ENCODE measurements at places on chromosomes 13 and 19.

GRCh38 chr13:22194106-22194805 is 523.4 kb downstream of the FGF9 start:
- no peak for DNase-seq

DNA sequence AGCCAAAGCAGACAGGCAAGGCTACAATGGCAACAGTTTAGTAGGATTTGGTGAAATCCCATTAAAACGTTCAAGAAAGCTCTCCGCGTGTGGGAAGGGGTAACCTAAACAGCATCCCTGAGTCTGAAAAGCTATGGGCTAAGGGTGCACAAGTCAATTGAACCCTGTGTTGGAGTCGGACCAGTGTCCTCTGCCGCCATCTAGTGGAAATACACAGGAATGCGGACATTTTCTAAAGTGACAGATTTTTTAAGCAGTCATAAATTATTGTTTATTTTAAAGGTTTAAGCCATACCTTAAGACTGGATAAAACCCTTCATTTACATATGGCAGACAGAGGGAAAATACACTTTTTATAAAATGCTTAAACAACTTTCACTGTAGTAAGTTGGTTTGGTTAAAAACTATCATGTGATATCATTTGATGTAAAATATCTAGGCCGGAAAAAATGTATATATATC is 26.5 kb upstream of the LSM14A start:
- DNase-seq, result peak; percentile 63

DNA sequence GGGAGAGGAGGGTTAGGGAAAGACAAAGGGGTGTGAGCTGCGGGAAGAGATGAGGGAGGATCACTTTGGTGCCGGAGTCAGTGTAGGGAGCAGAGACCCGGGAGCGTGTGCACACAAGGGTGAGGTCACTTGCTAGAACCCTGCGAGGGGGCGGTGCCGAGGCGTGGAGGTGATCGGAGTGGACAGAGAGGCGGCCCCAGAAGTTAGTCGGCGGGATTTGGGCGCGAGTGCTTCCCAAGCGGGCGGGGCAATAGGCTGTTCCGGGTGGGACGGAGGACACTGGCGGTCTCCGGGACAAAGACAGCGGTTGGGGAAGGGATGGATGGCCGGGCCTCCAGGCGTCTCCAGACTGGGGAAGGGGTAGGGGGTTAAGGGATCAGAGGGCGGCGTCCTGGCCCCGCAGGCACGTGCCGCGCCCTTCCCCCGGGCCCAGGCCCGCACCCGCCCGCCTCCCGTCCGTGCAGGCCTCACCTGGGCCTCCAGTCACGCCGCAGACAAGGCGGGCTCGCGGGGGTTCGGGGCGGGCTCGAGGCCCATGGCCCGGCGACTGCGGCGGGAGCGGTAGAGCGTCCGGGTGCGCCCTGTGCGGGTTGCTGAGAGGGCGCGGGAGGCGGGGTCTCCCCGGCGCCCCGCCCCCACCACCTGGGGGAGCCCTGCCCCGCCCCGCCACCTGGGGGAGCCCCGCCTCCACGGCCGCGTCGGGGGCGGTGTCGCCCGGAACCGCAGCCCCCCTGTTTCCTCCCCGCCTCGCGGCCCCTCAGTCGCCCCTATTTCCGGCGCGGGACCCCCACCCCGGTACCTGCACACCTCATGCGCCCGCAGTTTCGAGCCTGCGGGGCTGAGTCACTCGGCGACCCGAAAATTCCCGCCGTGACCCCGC is at the start of gene LPAR2:
TSS of gene LPAR2 (minus strand) at position 600 of the 880 bp plus-strand sequence. CDS start 945 bp downstream, outside the sequence.
- peak; percentile 59 for DNase-seq

GRCh38 chr19:51565583-51565982 is 5.5 kb upstream of the ZNF175 start:
- no peak for DNase-seq

GRCh38 chr13:40996426-40997092 is 22.6 kb downstream of the ELF1 start:
- no peak for DNase-seq

DNA sequence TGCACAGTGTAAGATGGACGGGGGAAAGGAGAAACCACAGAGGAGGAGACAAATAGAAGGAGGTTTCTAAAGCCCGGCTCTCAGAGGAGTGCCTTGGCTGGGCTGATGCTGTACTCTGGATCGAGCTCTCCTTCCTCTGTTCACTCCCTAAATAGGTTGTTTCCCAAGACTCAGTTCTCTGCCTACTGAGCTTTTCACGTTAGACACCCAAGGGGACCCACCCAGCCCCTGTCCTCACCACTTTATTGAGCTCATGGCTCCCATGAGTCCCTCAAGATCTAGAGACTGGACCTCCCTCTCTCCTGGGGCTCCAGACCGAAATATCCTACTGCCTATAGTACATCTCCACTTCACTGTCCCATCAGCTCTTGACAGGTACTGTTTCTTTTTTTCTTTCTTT is 38.1 kb upstream of the GPR183 start:
- DNase-seq, result no peak

- DNase-seq, result no peak
Observed at GRCh38 chr19:6531163-6531955, 533 bp downstream of the TNFSF9 start.

- no peak for DNase-seq
Observed at GRCh38 chr19:6599866-6600454, 9.0 kb upstream of the CD70 start.

DNA sequence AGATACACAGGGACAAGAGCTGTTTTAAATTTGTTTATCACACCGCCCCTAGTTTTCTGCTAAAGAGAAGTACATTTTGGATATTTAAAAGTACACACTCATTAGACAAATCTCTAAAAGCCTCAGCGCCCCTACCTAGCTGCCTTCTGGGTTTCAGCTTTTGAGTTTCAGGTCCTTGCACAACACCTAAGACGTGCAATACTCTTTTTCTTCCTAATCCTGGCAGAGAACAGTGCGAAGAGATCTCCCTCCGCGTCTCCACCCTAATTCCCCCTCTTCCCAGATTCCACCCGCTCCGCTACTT is 421 bp upstream of the KLF5 start:
- DNase-seq, result no peak

GRCh38 chr19:23310729-23311211 is 60.6 kb upstream of the ZNF724 start:
- no peak for DNase-seq

- DNase-seq, result no peak
Observed at GRCh38 chr13:110324026-110324749, 17.1 kb downstream of the COL4A2 start.

DNA sequence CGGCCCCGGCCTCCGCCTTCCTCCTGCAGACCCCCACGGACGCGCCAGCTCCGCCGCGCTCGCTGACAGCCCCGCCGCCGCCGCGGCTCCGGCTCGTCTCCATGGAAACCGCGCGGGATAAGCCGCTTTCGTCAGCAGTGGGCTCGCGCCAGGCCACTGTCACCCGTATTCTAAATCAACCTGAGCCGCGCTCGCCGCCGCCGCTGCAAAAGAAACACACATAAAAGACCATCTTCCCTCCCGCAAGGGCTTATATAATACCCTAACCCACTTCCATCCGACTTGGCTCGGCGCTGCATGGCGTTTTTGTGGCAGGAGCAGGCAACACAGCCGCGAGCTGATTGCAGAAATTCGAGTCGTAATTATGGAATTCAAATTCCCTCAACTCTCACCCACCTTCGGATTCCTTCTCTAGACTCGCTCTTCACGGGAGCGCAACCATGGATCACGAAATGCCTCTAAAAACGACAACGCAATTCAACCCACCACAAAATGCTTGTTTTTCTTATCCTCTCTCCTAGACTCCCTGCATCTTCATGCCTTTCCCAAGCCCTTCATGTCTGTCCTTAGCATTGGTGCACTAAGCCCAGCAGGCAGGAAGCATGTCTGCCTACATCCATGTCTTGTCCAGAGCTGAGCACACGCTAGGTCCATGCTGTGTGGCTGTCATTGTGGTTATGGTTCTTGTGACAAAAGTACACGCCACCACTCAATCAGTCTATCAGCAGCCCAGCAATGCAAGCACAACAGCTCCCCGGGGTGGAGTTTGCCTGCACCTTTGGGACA is at the start of gene AMER2:
TSS of gene AMER2 (minus strand) at position 772 of the 786 bp plus-strand sequence. CDS start at position 103, 669 bp downstream.
- DNase-seq, result no peak
